ENCODE measurements at places on chromosomes 13 and 19.

DNA sequence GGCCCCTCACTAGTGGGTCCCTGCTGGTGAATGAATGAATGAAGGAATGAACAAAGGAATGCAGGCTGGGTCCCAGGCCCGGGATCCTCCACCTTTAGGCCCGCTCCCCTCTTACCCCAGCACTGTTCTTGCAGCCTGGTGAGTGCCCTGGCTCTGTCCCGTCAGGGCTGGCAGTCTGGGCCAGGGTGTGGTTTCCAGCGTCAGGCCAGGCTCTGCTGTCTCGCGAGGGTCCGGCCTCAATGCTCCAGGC lies 317 bp downstream of the LYL1 start:
- DNase-seq = no peak

- peak; percentile 67 for DNase-seq
These were observed at the start of gene CARD8 for GRCh38 chr19:48255376-48256303. Gene CARD8, minus strand, starts transcription at chr19:48255912. Its CDS starts 14,892 bp downstream, at chr19:48241020.

DNA sequence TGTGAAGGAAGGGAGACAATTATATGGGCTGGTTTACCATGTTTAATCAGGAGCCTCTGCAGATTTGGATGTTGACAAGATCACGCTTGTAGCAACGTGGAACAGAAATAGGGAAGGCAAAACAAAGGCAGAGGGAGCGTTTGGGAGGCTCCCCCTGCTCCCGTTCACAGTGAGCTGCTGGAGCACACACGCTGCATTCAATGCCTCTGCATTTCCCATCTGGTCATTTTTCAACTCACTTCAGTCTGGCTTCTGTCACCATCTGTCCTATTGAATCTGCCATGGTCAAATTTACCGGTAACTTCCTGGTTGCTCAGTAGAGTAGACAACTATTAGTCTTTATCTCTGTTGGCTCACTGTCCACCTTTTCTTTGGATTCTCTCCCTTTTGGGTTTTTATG lies 91.0 kb downstream of the NHLRC3 start:
- DNase-seq = no peak

DNA sequence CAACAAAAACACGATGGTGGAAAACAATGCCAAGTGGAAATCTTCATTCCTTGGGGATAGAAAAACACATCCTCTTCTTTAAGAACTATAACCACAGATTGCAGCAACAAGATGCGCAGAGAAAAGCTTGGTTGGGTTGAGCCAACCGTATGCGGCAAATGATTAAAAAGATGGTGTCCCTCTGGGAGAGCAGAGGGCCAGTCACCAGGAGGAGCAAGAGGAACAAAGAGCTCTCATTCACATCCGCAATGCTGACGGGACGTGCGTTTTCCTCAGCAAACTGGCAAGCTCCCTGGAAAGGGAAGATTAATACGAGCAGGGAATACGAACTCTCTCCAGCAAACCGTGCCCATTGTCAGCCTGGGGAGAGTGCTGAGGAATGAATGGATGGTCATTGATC lies 141.6 kb downstream of the KATNAL1 start:
- DNase-seq = no peak

GRCh38 chr19:16325161-16325527 lies 518 bp downstream of the KLF2 start:
- DNase-seq = no peak

- no peak for DNase-seq
These were observed 84.4 kb downstream of the FAM216B start for GRCh38 chr13:42865768-42866102.

- DNase-seq = no peak
These were observed 9.4 kb downstream of the ZNF784 start for GRCh38 chr19:55614711-55615542.

DNA sequence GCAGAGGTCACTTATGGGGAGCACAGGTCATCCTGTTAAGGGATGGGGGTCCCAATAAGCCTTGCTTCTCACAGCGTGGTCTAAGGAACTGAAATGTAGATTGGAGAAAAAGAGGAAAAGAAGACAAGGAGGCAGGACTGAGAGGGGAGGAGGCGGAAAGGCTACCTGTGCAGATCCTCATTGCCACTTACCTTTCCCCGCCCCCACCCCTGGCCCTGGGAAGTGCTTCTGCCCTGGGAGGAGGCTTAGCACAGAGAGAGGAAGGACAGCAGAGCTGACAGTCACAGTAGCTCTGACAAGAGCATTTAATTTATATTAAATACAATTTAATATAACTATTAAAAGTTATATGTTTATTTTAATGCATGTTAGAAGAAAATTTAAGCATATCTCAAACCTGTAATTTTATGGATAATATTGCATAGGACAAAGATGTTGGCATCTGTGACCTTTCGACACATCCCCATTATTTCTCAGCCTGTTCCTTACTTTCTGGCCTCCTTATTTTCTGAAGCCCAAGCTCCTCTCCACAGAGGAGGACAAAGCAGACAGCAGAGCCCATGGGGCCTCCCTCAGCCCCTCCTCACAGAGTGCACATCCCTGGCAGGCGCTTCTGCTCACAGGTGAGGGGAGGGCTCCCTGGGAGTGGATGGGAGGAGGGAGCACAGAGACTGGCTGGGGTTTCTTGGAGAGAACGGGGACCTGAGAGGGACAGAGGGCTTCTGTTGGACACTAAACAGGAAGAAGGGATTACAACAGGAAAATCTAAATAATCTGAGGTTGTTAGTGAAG lies 23.4 kb downstream of the CEACAM21 start:
- no peak for DNase-seq

- no peak for DNase-seq
These were observed 787 bp downstream of the ZNF580 start for GRCh38 chr19:55641426-55642152.

GRCh38 chr13:94065741-94066140 lies 413.7 kb downstream of the DCT start:
- no peak for DNase-seq

DNA sequence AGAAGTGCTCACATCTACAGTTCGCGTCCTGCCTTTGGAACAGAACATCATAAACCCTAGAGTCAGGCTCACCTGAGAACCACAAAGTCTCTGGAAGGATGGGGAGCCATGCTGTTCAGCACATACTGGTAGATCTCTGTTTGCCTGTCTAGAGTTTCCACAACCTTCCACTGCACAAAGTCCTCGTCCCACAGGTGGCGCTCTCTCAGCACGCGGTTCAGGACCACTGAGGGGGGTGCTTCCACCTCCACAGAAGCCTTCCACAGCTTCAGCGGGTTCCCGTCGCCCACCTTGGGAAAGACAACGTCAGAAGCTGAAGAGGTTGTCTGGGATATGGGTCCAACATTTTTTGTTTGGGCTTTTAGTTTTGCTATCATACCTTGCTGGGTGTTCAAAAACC lies 93.6 kb downstream of the KL start:
- DNase-seq = no peak

GRCh38 chr19:46537136-46538097 lies 41.8 kb upstream of the PNMA8B start:
- peak; percentile 71 for DNase-seq

DNA sequence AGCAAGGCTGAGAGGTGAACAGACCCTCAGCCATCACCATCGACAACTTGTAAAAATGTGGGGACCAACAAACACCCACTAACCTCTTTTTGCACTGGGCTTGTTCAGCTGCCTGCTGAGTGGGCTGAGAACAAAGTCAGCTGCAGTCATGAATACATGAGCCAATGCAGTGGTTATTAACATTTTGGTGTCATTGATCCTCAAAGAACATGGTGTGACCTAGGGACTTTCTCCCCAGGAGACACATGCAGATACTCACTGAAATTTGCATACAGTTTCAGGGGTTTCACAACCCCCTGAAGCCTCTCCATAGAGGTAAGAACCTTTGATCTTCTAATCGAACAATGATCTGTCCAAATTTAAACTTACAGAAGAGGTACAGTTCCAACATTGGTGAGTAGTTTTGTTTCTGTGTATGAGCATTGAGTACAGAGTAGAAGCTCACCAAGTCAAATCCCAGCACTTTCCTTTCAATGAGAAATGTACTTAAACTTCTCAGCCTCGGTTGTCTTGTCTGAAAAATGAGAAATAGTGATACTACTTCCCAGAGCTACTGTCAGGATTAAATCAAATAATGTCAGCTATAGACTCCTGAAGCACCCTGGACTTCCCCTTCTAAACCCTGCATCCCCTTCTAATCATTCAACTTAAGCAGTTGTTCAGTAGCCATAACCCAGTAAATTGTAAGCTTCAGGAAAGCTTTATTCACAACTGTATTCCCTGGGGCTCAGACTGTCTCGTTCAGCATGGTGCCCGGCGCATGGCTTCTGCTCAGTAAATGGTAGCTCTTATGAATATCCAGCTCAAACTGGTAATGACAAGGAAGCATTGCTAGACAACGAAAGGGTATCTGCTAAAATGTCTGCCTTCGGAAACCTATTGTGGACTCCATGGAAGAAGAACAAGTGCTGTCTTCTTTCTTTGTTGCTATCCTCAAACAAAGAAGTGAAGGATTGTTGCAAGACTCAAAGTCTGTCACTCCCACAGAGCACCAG lies 148.7 kb downstream of the FOXO1 start:
- DNase-seq = no peak

- DNase-seq = no peak
These were observed 1.8 kb downstream of the KMT2B start for GRCh38 chr19:35719402-35720162.

DNA sequence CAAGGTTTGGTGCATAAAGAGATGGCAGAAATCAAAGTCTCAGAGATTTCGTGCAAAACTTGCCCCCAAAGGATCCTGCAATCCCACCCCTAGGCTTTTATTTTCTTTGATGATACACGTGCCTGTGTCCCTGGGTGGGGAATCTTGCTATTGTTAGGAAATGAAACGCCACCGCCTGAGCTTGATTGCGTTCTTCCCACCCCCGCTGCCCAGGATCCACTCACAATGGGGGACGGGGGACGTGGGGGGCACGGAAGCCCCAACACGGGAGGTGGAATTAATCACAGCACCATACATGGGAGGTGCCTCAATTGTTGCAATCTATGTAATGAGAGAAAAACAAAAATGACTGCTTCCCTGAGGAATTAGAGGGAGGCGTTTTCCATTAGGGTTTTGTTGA lies 39.6 kb downstream of the ZNRF4 start:
- no peak for DNase-seq

- no peak for DNase-seq
These were observed 41.8 kb upstream of the ZNF429 start for GRCh38 chr19:21463449-21464105.

GRCh38 chr19:48196933-48197665 lies 26.6 kb downstream of the ZSWIM9 start:
- no peak for DNase-seq
